ENCODE measurements at places on chromosomes 1 and 21.

- peak; percentile 43 for DNase-seq
Observed at GRCh38 chr1:52574594-52574993, 21.7 kb upstream of the TUT4 start.

DNA sequence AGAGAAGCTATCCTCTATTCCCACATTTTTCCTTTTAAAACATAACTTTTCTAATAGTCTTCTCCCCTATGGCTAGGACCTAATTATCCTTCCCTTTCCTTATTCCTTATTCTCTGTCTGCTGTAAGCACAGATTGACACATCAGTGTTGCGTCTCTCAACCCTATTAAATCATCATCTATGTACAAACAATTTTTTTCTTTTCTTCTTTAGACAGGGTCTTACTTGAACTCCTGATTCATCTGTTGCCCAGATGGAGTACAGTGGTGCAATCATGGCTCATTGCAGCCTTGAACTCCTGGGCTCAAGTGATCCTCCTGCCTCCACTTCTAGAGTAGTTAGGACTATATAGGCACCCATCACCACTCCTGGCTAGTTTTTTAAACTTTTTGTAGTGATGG is 8.3 kb downstream of the KLHDC9 start:
- no peak for DNase-seq

- DNase-seq: no peak
Observed at GRCh38 chr1:184986250-184986649, 11.9 kb upstream of the NIBAN1 start.

DNA sequence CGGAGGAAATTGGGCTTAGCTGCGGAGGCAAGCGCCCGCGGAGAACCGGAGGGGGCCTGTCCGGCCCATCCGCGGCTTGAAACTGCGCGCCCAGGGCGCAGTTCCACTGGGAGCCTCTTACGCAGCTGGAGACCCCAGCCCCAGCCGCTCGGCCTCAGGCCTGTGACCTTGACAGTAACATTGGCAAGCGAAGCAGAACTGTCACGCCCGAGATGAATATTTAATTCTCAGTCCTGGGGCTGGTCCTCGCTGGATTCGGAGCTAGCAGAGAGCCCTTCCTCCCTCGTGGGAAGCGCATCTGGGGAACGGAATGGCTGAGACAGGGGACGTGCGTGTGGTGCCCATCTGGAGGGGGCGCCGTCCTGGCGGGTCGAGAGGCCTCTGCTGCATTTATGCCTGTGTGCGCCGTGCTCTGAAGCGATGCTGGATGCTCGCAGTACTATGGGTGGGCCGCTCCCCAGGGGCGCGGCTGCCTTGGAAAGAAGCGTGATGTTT is 928 bp downstream of the SLC6A17 start:
- no peak for DNase-seq

DNA sequence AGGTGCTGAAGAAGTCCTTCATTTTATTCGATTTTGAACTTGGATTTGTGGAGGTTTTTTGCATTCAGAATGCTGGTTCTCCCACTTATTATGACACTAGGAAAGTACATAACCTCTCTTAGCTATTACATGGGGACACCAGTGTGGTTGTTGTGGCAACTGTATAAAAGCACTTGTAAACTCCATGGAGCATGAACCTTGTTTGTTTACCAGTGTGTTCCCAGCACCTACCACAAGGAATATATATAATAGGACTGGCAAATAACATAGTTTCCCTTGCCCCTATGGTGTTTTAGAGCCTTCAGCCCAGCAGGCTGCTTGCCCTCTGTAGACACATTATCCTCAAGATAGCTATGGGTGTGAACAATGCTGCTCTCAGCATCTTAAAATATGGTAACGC is 43.1 kb downstream of the RASSF5 start:
- no peak for DNase-seq

GRCh38 chr1:116999596-116999995 is 2.0 kb upstream of the CD101 start:
- DNase-seq: no peak

DNA sequence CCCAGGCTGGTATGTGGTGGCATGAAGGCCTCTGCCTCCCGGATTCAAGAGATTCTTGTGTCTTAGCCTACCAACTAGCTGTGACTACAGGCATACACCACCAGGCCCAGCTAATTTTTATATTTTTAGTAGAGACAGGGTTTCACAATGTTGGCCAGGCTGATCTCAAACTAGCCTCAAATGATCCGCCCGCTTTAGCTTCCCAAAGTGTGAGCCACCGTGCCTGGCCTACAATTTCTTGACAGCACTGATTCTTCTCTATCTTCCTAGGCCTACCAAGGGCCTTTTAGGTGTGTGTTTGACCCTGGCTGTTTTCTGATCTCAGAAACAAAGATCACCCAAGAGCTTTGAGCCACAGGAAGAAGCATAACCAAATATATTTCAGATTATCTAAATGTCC is 540.8 kb upstream of the ADAMTS5 start:
- no peak for DNase-seq

- no peak for DNase-seq
Observed at GRCh38 chr1:5780324-5780716, 211.9 kb downstream of the NPHP4 start.
